ENCODE measurements at places on chromosomes 3 and 15. TPM values are rescaled to one million over a fixed set of nuclear protein-coding genes. Genes with fewer than 3 reads are reported as not detected.

Gene MINDY4B
- not detected for polyA plus RNA-seq

Gene SPESP1
- 1.1 TPM for polyA plus RNA-seq

Gene NRG4
- polyA plus RNA-seq, result not detected

DNA sequence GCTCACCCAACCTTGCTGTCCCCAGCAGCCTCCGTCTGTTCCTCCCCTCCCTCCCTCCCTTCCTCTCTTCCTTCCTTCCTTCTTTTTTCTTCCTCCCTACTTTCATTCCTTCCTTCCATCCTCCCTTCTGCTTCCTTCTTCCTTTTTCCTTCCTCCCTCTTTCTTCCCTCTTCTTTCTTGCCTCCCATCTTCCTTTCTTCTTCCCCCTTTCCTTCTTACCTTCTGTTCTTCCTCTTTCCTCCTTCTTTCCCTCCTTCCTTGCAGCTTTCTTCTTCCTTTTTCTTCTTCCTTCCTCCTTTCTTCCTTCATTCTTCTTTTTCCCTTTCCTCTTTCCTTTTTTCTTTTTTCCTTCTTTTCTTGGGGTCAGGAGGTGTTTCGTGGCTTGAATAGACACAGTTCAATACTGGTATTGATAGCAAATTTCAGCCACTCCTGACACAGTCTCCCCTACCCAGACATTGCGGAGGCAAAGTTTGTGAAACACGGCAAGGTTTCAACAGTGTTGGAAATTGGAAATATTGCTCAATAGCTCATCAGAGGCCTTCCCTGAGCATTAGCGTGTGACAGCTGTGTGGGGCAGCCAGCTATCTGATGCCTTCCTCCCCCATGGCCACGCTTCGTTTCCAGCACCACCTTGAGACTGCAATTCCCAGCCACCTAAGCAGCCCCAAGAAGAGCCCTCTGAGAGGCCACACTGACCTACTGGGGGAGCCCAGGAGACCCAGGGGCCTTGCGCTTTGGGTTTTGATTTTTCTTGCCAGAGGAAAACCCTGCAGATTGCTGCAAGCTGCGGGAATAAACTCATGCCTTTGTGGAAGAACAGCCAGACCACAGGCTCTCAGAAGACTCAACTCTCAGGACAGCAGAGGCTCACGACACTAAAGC, 82.2 kb downstream of the KLF15 start:
- DNase-seq, result no peak

DNA sequence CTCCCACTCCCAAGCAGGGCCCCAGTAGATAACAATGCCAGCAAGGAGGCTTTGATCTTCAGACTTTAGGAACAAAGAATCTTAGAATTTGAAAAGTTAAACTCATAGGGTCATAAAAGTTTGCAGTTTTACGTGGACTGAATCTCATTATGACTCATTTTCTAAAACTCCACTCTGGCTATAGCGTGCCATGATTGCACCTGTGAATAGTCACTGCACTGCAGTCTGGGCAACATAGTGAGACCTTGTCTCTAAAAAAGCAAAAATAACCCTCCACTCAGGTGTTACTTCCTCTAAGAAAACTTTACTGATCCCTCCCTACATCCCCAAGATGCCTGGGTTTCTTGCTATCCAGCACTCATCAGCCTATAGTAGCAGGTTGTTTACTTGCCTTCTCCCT, 104.5 kb downstream of the IL20RB start:
- no peak for DNase-seq

Data from GM23248 (cell line).